CD4-positive, alpha-beta T cell treated with Interleukin-15 for 1 hour (primary cell): ENCODE measurements at places on chromosomes 1 and 21.
A peak's percentile ranks its signal among the peaks of the same experiment; 100 is the strongest.

- no peak for DNase-seq
These were observed 186.9 kb upstream of the VAMP3 start for GRCh38 chr1:7584157-7584556.

DNA sequence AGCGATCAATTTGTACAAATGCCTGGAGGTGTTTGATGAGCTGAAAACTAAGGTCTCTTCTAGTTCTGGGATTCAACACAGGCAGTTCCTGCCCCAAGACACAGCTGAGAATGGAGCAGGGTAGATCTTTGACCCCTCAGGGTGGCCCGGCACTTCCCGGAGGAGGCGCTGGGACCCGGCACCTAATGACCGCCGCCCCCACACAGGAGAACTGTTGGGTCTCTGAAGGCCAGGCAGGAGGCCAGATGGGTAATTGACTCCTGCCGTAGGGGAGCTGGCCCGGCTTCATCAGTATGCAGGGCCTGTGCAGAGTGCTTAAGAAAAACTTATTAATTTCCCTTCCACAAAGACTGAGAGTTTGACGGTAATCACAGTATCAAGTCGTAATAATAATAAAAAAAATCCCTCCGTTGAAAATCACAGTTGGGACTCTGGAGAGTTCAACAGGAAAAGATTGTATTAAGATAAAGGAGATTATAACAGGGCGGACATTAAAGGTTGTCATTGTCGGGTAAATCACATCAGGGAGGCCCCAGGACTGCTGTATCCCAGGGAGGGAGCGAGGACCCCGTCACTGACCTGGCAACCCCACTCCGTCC is 51.7 kb downstream of the UBIAD1 start:
- no peak for DNase-seq

GRCh38 chr1:25198663-25199252 is 33.5 kb downstream of the SYF2 start:
- no peak for DNase-seq

GRCh38 chr1:20115479-20115878 is 3.9 kb downstream of the PLA2G2D start:
- DNase-seq, result no peak

DNA sequence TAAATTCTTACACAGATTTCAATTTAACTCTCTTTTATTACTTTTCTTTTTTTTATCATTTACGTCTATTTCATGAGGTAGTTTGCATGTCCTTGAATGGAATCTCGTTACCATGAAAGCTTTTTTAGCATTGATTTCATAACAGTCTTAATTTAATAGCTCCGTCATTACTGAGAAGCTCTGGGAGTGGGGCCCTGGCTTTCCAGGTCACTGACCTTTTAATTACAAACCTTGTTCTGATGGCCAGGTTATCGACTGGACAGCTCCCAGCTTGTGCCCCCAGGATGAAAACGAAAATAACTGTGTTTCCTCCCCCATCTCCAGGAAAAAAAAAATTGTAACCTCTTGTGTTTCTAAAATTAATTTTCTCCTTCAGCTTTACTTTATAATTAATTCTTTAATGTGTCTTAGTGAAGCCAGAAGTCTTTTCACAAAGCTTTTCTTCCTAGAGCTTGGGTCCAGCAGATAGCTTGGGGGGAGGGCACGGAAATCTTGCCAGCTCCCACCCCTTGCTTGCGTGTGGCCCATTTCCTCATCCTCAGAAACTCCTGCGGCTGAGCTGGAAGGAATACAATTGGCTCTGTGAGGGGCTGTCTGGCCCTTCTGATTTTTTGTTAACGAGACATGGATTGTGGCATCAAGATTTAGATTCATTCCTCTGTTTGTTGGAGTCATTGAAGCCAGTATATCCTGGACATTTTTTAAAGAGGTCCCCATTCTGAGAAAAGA is 65.7 kb downstream of the PEX14 start:
- DNase-seq, result no peak

GRCh38 chr1:223785808-223786207 is 59.9 kb downstream of the TP53BP2 start:
- DNase-seq, result no peak

DNA sequence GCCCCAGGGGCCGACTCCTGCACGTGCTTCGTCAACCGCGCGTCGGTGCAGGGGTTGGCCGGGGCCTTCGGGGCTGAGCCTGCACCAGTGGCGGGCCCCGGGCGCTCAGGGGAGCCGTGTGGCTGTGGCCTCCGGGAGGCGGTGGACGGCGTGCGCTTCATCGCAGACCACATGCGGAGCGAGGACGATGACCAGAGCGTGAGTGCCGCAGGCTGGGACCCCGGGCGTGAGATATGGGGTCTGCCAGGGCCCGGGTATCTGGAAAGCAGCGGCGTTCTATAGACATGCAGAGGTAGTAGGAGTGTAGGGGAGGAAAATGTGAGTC is 4.3 kb downstream of the CHRNB2 start:
- no peak for DNase-seq

- no peak for DNase-seq
These were observed 28.9 kb downstream of the RNF2 start for GRCh38 chr1:185074307-185074706.

DNA sequence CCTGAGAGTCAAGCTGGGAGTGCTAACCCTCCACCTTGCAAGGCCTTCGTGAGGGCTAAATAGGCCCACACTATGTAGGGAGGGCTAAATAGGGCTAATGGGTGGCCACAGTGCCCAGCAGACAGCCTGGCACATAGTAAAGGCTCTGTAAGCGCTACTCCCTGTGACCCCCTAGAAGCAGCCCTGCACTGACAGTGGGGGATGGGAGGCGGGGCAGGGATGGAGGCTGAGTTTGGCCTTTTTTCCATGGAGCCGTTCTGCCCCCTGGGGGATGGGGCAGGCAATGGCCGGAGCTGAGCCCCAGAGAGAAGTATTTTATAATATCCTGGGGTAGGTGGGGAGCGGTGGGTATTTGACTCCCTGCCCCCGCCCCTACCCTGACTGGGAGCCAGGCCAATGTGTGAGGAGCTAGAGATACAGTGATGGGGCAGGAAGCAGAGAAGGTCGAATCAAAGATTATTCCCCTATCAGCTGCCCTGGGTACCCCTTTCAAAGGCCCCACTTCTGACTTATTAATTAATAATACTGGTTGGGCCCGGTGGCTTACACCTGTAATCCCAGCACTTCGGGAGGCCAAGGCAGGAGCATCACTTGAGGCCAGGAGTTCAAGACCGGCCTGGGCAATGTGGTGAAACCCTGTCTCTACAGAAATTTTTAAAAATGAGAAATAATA is 42.3 kb downstream of the LACTBL1 start:
- no peak for DNase-seq

- DNase-seq, result no peak
These were observed 13.3 kb downstream of the HSF2BP start for GRCh38 chr21:43645976-43646375.

GRCh38 chr1:206693029-206693428 is 8.3 kb downstream of the MAPKAPK2 start:
- DNase-seq, result no peak

DNA sequence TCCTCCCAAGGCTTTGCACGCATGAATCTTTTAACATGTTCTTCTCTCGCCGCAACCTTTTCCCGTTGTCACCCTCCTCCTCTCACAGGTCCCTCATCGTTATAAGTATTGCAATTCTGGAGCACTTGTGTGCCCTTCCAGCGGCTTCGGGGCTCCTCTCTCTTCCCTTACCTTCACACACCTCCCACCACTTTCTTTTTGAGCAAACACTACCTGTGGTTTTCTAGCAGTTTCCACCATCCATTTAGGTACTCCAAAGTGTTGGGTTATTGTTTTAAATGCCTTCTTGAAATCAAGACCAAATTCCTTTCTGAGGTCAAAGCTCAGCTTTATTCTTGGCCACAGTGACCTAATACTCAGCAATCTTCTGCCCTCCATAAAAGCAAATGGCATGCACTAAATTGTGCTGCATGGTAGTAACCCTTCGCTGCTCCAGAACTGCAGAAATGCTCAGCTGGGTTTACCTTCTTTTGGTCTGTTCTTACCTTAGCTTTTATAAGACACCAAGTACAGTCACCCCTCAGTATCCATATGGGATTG is 472.4 kb downstream of the SETD4 start:
- DNase-seq, result no peak

DNA sequence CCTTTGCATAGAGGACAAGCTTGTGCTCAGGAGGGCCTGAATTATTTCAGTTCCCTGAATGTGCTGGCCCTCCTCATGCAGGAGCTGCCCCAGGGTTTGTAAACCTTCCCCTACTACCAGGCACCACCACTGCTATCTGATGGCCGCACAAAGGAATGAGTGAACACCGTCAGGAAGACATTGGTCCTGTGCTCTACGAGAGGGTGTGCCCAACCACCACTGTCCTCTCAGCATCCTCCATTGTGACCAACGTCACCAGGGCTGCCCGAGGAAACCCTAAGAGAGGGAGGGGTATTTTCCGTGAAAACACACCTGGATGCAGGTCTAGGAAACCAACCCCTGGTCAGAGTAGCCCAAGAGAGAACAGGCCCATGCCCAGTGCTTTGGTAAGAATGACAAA is 657.5 kb downstream of the KIF26B start:
- DNase-seq, result no peak

- no peak for DNase-seq
These were observed 88.4 kb downstream of the PDE4B start for GRCh38 chr1:65881067-65881594.

DNA sequence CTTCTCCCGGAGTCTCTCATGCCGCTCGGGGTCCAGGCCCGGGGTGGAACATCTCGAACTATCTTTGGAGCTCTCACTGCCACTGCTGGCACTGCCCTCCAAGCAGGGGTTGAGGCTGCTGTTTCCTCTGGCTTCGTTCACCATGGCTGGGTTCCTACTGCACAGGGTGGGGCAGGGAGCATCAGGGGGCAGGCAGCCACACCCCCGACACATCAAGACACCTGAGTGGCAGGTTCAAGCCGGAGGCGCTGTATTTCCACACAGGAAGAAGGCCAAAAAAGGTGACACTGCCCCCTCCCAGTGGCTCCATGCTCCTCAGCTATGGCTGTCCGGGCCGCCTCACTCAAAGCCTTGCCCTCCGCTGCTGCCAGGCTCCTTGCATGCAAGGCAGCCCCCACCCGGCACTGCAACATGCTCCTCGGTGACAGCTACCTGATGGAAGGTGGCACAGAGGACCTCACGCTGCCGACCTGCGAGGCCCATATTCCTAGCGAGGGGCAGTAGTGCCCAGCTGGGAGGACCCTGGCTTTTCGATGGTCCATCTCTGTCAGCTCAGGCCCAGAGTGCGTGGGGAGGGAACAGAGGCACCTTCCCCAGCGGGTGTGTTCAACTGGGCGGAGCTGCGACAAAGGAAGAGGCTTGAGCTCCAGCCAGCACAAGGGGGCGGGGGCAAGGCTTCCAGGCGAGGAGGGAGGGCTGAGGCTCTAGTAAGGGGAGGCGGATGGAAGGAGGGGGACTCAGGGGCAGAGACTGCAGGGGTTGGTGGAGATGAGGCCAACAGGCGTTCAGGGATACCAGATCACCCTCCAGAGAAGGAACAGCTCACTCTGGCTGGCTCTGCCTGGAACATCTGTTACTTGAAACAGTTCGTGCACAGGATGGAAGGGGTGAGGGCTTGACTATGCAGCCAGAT is 2.5 kb downstream of the MTHFR start:
- peak; percentile 81 for DNase-seq

DNA sequence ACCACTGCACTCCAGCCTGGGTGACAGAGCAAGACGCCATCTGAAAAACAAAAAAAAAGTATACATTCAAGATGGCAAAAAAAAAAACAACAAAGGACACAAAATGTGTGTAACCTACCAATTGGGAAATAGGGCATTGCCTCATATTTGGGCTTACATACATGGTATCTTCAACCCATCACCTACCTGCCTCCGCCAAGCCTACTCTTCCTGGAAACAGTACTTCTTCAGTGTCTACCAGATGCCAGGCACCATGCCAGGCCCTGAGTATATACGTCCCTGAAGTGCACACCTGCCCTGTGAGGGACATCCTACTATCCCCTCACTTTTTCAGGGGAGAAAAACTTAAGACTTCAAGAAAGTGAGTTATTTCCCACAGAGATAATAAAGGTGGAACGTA is 160.2 kb downstream of the TOMM20 start:
- no peak for DNase-seq

GRCh38 chr1:201207046-201207445 is 16.4 kb downstream of the IGFN1 start:
- DNase-seq, result no peak

GRCh38 chr1:182641561-182641960 is 37.4 kb upstream of the RGS16 start:
- no peak for DNase-seq

GRCh38 chr1:89001510-89001909 is 9.1 kb upstream of the KYAT3 start:
- no peak for DNase-seq

GRCh38 chr1:2195785-2196184 is 1.2 kb upstream of the FAAP20 start:
- no peak for DNase-seq

DNA sequence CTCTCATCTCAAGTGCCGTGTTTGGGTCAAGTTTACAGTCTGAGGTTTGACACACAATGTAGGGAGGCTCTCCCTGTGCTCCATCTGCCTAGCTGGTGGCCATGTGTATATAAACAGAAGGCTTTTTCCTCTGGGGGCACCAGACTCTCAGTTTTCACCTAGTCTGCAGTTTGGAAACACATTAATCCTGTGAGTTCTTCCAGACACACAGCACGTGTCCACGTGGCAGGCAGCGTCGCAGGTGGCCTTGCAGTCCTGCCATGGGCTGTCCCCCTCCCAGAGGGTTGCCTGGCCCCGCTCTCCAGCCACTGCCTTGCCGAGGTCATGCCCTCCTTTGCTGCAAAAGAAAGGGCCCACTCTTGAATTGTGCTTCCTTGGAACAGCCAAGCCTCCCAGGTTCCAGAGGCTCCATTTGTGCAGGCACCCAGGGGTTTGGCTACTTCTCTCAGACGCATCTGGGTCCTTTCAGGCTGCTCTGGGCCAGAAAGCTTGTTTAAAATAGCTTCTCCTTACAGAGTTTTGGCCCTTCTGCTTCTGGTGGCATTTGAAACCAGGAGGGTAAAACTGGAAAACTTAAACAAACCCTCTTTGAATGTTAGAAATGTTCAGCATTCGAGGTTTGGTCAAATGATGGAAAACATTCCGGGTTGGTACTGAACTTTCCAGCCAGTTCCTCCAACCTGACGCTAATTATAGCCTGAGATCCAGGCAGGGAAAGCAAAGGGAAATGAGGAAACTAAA is 4.4 kb upstream of the RUNX1 start:
- no peak for DNase-seq

GRCh38 chr1:245999697-246000637 is 507.1 kb downstream of the SMYD3 start:
- DNase-seq, result no peak

DNA sequence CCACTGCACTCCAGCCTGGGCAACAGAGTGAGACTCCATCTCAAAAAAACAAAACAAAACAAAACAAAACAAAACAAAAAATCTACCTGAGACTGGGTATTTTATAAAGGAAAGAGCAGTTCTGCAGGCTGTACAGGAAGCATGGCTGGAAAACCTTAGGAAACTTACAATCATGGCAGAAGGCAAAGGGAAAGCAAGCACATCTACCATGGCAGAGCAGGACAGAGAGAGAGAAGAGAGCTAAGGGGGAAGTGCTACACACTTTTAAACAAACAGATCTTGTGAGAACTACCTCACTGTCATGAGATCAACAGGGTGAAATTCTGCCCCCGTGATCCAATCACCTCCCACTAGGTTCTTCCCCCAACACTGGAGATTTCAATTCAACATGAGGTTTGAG is 198.3 kb upstream of the SAMSN1 start:
- DNase-seq, result no peak
